ENCODE measurements at places on chromosomes 12 and 14. TPM values are rescaled to one million over a fixed set of nuclear protein-coding genes. Genes with fewer than 3 reads are reported as not detected.

GPR84 gene
- total RNA-seq = 0.16 TPM

TOMM20L gene
- not detected for total RNA-seq

DPF3 gene
- 1.6 TPM for total RNA-seq

NKX2-1 gene
- total RNA-seq = 0.11 TPM

NXPH4 gene
- 5.1 TPM for total RNA-seq

PRH1 gene
- 15.7 TPM for total RNA-seq

TBX3 gene
- 26.4 TPM for total RNA-seq

SERPINA9 gene
- not detected for total RNA-seq

GCN1 gene
- total RNA-seq = 150 TPM

KRT71 gene
- not detected for total RNA-seq

SYT10 gene
- 0.15 TPM for total RNA-seq

NID2 gene
- total RNA-seq = 1.1 TPM

MDGA2 gene
- total RNA-seq = 0.41 TPM

PRB3 gene
- not detected for total RNA-seq

EPYC gene
- not detected for total RNA-seq

GPX2 gene
- total RNA-seq = not detected

MYL2 gene
- total RNA-seq = not detected

CTSG gene
- total RNA-seq = not detected

CYP27B1 gene
- 17.0 TPM for total RNA-seq

RTL1 gene
- 0.05 TPM for total RNA-seq

SLC8A3 gene
- not detected for total RNA-seq

TPH2 gene
- not detected for total RNA-seq

SP7 gene
- not detected for total RNA-seq

TMTC2 gene
- 32.4 TPM for total RNA-seq

TAS2R31 gene
- 1.1 TPM for total RNA-seq

MYF6 gene
- total RNA-seq = not detected

PLEK2 gene
- not detected for total RNA-seq

FOXM1 gene
- total RNA-seq = 53.8 TPM

DEPDC4 gene
- total RNA-seq = 0.66 TPM

VASH1 gene
- 4.7 TPM for total RNA-seq

RD3L gene
- not detected for total RNA-seq

SLC17A8 gene
- not detected for total RNA-seq

POTEM gene
- 1.9 TPM for total RNA-seq

Measured in A375 (cell line).